ENCODE measurements at places on chromosomes 4 and X. TPM values are rescaled to one million over a fixed set of nuclear protein-coding genes. Genes with fewer than 3 reads are reported as not detected.
A peak's percentile ranks its signal among the peaks of the same experiment; 100 is the strongest.

DNA sequence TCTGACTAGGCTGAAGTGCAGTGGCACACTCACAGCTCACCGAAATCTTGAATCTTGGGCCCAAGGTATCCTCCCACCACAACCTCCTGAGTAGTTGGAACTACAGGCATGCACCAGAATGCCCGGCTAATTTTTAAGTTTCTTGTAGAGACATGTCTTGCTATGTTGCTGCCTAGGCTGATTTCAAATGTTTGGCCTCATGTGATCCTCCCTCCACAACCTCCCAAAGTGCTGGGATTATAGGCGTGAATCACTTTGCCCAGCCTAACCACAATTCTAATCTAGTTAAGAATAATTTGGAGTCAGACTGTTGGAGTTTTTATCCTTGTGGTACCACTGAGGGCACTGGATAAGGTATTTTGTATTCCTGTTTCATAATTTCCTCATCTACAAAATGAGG is 317.5 kb upstream of the AGA start:
- no peak for DNase-seq

DNA sequence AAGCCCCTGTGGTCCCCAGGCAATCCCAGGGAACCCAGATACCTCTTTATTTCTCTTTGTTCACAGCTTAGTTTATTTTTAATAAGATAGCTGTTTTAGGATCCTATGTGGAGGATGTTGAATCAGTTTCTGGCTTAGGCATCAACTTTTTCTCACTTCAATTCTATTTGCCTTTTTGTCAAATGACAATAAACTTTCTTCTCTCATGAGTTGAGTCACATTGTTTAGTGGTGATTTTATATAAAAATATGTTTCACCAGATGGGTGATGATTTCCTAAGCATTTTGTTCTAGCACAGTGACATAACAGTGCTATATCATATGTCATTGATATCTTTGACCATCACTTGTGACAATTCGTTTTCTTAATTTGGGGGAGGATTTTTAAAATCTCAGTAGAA is 198.1 kb upstream of the PUDP start:
- no peak for DNase-seq

DNA sequence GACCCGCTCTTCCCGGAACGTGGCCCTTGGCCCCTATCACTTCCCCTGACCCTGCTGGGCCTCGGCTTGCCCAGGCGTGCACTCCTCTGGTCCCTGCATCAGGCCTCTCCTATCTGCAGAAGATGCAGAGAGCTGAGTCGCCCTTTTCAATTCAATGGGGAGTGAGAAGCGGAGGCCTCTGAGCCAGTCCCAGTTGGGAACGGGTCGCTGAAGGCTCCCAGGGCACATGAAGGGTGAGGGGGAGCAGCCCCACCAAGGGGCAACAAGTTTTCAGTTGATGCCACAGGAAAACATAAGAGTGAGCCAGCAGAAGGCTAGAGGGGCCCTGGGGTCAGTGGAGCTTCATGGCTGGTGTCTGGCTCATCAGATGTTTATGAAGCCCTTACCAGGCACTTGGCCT is 17.1 kb downstream of the PSAPL1 start:
- peak; percentile 48 for DNase-seq

GRCh38 chr4:42607011-42607726 is 49.7 kb downstream of the ATP8A1 start:
- DNase-seq = no peak

DNA sequence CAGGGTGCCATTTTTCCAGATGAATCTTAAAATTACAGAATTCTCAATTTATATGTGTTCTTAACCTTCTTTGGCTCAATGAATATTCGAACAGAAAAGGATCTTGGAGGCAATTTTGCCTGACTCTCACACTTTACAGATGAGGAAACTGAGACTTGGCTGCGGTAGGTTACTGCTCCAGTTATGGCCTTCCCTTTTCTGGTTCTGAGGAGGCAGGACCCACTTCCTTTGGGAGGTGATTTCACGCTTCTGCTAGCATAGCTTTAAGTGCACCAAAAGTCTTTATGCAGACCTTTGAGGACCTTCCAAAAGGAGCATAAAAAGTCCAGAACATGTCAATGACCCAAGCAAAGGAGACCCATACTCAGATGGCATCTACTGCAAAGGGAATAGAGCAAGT is 44.7 kb upstream of the KLF3 start:
- no peak for DNase-seq

DNA sequence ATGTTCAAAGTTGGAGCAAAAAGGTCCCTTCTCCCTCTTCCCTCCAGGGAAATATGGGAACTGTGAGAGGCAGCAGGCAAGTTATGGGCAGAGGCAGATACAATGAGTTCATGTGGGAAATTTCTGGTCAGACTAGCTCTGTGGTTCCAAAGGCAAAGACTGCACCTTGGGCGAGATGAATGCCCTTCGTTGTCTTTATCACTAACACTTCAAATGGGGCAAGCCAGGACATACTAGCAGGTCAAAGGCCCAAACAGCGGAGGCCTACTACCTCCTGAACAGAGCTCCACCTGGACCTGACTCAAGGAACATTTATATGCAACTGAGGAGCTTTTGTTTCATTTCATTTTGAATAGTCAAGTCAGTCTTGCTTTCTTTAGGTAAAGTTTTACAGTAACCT is 29.0 kb downstream of the SRPX2 start:
- no peak for DNase-seq

- no peak for DNase-seq
Observed at GRCh38 chrX:15298780-15299179, 16.7 kb downstream of the ASB11 start.

GRCh38 chr4:142405695-142406498 is 440.2 kb downstream of the INPP4B start:
- DNase-seq = no peak

- no peak for DNase-seq
Observed at GRCh38 chrX:129793604-129794191, 13.9 kb downstream of the SASH3 start.

GRCh38 chr4:7772711-7773385 is 166.8 kb downstream of the AFAP1 start:
- peak; percentile 78 for DNase-seq

GRCh38 chr4:161952382-161952781 is 211.4 kb downstream of the FSTL5 start:
- no peak for DNase-seq

GRCh38 chr4:108477527-108478108 is 142.8 kb upstream of the RPL34 start:
- no peak for DNase-seq

- DNase-seq = no peak
Observed at GRCh38 chrX:15679246-15679645, 14.6 kb upstream of the CLTRN start.

DNA sequence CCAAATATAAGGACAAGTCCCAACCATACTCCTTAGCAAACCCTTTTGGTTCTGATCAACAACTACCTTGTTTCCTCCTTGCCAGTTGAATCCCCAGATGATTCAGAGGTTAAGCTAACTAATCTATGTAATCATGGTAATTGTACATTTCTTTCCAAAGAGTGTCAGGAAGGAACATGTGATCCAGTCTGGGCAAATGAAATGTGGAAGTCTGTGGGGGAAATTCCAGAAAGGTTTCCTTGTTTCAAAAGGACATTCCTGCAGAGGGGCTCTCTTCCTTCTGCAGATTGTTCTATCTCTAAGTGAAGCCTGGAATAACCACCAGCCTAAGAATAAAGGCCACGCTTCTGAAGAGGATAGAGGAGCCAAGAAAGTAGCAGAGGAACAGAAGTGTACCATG is 7.0 kb downstream of the PRSS12 start:
- DNase-seq = no peak

DNA sequence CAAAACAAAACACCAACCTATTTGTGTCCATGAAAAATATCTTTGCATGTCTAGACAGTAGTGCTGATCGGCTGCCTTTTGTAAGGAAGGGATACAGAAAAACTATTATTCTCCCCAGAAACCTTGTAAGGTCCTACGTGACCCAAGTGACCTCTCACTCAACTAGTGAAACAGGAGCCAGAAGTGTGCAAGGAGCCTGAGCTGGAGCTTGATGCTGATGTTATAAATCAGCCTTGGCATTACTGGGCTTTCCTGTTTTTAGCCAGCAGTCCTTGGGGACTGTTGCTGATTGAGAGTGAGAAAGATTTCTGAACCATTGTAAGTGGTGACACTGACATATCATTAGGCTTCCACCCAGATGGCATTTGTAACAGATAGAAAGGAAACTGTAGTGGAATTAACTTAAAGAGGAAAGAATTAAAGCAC is 100.8 kb upstream of the LIMCH1 start:
- DNase-seq = no peak

GRCh38 chr4:169438057-169438480 is 167.3 kb upstream of the SH3RF1 start:
- no peak for DNase-seq

GRCh38 chr4:15914291-15914690 is 24.2 kb downstream of the FGFBP1 start:
- no peak for DNase-seq

SGMS2 gene
- 66.8 TPM for total RNA-seq

ARX gene
- total RNA-seq = not detected

ADRA2C gene
- total RNA-seq = 56.4 TPM

BMX gene
- total RNA-seq = 7.0 TPM

BEX1 gene
- total RNA-seq = 0.76 TPM

RPS6KA6 gene
- total RNA-seq = 3.7 TPM

RS1 gene
- total RNA-seq = not detected

RHOXF1 gene
- not detected for total RNA-seq

TMPRSS11F gene
- not detected for total RNA-seq

CENPVL3 gene
- total RNA-seq = not detected

PPP2R2C gene
- total RNA-seq = 3.9 TPM
